CD4-positive, alpha-beta T cell treated with Interleukin-21 for 1 hour (primary cell): ENCODE measurements at places on chromosomes 11 and 22.

GRCh38 chr22:25202290-25202921 lies 2.7 kb downstream of the CRYBB3 start:
- peak; percentile 48 for DNase-seq

DNA sequence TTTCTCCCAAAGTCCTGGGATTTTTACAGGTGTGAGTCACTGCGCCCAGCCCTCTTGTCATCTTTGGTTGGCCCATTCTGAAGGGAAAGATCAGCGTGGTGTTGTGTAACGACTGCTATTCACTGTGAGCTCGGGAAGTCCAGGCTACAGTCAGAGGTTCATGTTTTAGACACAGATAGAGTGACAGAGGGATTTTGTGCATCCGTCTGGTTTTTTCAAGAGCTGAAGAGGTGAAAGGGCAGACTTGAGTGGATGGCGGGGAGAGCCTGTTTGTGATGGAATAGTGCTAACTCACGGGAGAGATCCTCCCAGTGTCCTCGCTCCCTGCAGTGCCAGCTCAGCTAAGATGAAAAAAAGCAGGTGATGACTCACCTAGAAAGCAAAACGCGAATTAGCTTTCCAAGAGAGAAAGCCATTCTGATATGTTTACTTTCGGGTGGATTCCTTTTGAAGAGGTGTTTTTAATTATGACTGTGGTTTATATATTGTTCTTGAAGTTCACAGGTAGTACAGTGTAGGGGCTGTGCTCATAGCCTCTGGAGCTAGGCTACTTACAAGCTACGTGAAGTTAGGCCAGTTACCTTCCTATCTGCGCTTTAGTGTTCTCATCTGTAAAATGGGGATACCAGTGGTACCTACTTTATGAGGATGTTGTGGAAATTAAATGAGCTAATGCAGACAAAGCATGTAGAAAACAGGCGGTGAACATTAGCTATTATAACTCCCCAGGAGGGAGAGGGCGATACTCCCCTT lies 67.2 kb downstream of the C11orf91 start:
- DNase-seq, result no peak

DNA sequence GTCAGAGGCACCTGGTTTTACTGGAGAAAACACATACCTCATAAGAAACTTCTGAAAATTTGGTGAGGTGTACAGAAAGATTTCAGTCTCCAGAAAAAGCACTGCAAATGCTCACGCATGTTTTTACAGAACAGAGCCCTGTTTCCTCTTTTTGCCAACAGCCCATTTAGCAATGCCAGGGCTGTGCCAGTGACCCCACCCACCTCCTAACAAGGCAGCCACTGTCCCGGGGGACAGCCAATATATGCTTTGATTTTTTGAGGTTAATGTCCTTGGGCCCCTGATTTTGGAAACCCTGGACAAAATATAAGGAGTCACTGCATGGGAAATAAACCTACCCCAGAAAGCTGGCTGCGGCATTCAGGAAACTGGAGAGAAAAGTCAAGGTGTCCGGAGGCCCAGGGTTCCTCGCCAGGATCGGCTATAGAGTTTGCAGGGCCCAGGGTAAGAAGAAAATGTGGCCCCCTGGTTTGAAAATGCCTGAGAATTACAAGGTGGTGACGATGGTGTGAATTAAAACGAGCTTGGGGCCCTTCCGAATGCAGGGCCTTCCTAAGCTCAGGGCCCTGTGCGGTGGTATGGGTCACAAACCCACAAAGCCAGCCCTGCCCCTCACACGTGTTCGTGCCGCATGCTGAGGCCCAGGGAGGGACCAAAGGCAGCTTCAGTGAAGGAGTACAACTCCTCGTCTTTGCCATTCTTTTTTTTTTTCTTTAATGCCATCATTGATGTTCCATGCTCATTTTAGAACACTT lies 71.1 kb upstream of the WNT7B start:
- DNase-seq, result no peak

DNA sequence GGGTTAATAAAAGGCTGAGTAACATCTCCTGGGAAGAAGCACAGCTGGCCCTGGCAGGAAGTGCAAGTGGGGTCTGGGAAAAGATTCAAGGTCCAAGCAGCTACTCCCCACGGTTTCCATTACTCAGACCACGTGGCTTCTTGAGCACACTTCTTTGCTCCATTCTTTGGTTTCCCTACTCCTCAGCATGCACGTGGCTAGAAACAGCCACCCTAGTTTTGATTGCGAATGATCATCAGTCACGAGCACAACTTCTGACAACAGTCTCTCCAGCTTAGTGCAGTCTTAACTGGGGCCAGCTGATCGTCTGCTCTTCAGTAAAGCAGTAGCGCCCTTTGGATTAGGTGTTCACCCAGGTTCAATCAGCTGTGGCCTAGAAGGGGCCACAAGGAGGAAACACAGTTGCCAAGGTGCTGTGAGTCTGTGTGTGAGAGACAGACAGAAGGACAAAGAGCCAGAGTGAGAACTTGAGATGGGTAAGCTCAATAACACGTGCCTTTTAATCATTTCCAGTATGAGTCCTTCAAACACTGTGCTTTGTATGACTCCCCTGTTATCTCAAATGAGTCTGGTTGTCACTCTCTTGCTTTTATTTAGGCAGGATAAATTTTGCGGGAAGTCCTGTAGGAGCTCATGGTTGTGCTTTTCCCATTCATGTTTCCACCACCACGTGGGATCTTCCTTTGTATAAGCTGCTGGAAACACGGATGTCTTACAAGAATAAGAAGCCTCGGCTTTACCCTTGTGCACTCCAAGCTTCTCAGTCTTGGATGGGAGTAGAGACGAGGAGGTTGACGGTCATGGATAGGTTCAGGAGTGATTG lies 901 bp upstream of the PARVA start:
- DNase-seq, result no peak

DNA sequence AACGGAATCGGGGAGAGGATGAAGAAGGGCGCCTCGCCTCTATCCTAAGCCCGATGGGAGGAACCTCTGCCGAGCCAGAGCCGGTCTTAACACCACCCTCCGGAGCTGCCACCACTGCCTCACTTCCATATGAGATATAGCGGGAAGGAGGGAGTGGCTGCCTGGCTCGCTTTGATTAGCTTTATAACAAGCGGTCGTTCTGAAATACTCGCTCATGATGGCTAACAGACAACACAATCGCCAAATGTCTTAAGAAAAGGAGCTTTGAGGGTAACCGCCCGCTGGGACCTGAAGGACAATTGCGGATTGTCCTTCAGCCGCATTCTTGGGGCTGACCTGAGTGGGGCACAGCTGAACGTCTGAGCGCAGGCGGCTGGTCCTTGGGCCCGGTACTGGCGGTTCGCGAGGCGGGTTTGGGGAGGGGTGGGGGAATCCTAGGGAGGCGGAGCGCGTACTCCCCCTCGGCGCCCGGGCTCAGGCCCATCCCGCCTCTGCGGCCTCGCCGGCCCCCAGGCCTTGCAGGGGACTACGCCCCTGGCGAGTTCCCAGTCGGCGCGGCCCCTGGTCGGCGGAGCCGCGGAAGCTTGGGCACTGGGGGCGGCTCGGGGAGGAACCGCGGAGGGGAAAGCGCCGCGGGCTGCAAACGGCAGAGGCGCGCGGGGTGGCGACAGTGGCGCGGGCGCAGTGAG lies at the start of gene PLAAT5:
PLAAT5 (minus strand) TSS at position 617 of the 689 bp plus-strand sequence; CDS start at position 484, 133 bp downstream.
- peak; percentile 15 for DNase-seq

DNA sequence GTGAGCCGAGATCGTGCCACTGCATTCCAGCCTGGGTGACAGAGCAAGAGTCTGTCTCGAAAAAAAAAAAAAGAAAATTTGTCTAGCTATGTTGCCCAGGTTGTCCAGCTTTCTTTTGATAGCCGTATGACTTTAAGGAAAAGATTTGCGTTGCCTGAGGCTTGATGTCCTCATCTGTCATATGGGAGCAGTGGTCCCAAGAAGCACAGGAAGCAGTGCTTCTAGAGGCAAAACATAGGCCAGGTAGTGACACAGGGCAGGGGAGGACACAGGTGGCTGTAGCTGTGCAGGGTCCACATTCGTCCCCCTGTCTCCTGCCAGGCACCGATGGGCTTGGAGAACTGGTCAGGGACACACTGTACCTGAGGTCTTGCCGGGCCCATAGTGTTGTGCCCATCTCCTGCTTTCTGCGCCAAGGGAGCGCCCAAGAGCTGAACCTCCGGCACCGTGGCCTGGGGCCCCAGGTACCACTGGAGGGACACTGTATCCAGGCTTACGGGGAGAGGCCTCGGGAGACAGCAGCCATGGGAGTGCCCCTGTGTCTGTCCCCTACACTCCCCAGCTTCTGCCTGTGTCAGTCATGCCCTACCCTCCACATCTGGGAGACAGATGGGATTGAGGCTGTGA lies 1.4 kb downstream of the LRRC74B start:
- no peak for DNase-seq

DNA sequence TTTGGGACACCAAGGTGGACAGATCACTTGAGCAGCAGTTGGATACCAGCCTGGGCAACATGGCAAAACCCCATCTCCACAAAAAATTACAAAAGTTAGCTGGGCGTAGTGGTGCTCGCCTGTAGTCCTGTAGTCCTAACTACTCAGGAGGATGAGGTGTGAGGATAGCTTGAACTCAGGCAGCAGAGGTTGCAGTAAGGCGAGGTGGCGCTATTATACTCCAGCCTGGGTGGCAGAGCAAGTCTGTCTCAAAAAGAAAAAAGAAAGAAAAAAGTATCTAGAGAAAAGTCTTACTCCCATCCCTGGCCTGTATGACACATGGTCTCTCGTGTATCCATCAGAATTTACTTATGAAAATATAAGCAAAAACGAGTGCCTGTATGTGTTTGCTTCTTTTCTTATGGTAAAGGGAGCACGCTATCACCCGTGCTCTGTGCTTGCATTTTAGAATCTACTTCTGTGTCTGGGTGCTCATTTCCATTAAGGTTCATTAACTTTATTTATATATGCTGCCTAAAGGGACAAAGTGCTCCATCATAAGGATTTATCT lies 15.4 kb upstream of the CPT1A start:
- DNase-seq, result no peak

DNA sequence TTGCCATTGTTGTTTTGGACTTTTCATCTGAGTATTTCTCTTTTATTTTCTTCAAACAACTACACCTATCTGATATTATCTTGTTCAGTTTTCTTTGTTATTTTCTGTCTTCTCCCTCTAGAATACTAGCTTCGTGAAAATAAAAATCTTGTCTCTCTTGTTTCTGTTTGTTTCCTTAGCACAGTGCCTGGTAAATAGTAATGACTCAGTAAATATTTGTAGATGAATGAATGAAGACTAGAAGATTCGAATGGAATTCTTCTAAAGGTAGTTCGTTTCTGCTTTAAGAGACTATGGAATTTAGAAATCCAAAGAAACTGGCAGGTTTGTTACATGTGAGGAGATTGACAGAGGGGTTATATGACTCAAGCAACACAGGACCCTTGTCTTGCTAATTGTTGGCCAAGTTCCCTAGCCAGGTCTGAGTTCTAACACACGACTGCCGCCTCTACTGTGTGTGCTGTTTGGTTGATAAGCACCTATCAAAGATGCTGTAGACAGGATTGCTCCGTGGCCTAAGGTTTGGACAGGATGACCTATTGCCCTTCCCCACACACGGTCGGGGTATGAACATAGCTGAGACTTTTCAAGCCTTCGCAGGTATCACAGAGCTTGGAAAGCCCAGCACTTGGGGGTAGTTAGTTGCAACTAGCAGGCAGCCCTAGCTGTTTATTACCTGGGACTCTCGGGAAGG lies 831 bp upstream of the TMEM135 start:
- DNase-seq, result no peak

GRCh38 chr11:39542460-39542859 lies 1917.0 kb downstream of the LRRC4C start:
- DNase-seq, result no peak

GRCh38 chr11:96309016-96309642 lies 33.9 kb downstream of the MAML2 start:
- no peak for DNase-seq

DNA sequence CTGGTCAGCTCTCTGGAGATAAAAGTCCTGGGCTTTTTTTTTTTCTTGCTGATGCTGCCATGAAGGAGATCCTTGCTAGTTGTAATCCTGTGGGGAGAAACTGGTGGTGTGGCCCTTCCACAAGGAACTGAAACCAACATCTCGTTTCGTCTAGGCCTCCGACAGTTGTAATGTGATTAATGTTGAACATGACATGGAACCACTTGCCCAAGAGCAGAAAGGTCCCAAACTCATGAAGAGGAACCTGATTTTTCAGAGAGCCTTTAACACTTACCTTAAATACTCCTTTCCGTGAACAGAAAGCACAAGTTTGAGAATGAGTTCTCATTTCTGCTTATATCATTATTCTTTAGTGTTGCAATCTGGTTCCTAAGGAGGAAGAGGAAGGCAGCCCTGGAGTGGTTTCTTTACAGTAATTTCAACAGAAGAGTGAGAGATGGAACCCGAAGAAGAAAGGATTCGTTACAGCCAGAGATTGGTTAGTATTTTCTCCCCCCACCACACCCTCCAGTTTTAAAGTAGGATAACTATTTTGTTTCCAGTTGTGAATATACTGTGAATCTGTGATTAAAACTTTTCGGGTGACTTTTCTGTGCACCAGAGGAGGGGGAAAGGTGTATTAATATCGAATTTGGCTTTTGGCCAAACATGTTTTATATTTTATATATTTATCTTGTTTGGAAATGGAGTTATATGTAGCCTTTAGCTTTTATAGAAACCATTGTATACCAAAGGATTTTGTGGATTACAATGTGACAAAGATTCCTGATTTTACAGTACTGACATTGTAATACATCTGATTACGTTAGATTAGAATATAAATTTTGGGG lies 2.0 kb downstream of the KDM2A start:
- peak; percentile 36 for DNase-seq

DNA sequence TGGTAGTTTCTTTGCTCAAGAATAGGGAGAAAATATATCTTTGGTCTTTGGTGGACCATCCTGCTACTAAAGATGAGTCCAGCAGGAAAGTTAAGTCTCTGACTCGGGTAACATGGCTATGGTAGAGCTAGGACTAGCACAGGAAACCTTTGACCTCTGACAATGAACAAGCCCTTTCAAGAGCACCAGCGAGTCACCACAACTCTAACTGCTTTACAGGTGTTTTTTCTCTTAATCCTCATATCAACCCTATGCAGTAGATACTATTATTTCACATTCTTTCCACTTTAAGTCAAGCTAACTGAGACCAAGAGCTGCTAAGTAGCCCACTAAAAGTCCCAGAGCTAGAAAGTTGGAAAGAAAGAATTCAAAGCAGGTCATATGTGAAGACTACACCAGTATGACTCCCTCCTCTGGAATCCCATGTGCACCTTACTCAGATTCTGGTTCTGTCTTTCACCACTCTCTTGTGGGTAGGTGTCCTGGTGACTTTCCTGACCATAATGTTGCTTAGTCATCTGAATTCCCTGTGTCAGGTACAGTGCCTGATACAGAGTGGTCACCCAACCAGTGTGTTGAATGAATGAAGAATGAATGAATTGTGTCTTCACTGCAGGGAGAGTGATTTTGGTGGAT lies 53.8 kb upstream of the ME3 start:
- DNase-seq, result no peak

DNA sequence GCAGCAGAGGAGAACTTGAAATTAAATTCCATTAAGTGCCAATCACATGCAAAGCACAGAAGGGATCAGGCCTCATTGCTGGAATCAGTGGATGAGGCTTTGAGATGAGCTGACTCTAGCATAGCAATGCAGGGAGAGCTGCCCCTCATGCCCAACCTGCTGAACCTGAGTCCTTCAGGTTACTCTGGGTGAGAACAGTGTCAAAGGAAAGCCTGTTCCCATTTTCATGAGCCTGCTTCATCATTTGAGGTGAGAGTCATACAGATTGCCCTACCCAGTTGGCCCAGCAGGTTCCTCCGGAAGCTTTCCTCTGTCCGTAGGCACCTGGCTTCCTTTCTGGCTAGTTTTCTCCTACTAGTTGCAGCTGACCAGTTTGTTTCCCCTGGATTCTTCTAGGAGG lies 25.9 kb upstream of the ZBTB16 start:
- DNase-seq, result no peak
